ENCODE measurements at places on chromosomes 2 and 18.

GRCh38 chr18:72849671-72850070 lies 18.1 kb downstream of the NETO1 start:
- no peak for DNase-seq

GRCh38 chr2:186927867-186928191 lies 78.9 kb upstream of the ZSWIM2 start:
- DNase-seq: no peak

DNA sequence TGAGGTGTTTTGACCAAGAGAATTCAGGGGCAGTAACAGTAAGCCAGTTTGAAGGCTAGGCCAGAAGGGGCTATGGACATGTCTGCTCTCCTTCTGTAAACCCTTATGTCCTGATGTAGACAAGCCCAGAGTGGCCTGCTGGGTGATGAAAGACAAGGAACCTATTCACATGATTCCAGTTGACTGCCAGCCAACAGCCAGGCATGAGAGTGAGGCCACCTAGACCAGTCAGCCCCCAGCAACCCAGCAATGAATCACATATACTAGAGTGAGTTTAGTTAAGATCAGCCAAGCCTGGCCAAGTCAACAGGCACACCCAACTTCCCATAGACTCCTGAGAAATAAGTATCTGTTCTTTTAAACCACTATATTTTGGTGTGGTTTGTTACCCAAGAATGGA lies 1889.7 kb upstream of the CELF4 start:
- no peak for DNase-seq

GRCh38 chr2:155145758-155146229 lies 447.3 kb downstream of the KCNJ3 start:
- no peak for DNase-seq

GRCh38 chr2:41962922-41963622 lies 84.7 kb upstream of the PKDCC start:
- no peak for DNase-seq

DNA sequence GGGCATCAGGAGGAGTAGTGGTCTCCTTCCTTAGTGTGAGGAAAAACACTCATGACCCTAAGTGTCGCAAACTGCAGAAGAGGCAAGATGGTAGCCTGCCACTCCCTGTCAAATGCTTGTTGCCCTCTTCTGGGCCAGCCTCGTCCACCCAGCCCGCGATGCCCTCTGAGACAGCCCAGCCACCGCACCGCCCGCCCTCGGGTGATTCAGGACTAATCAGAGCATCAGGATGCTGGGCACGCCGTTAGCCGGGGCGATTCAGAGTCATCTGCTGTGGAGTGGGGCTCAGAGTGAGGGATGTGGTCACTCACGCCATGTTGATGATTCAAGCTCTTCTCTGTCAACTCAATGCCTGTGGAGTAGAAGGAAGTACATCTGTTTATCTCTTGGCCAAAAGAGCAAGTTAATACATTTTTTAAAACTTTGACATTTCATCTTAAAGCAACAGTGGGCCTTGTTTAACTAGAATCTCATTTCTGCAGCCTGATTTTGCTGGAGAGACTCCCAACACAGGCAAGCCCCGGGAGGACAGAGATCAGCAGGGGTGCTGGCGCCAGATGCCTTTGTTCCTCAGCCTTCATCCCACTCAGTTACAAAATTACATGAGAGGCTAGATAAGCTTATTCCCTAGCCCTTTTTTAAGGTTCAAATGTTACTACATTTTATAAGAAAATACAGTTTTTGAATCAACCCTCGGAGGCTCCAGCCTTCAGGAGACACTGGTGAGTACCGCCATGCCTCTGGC lies 79.0 kb downstream of the TMEM18 start:
- DNase-seq: no peak

GRCh38 chr2:177076636-177077179 lies 135.9 kb upstream of the HNRNPA3 start:
- DNase-seq: no peak

DNA sequence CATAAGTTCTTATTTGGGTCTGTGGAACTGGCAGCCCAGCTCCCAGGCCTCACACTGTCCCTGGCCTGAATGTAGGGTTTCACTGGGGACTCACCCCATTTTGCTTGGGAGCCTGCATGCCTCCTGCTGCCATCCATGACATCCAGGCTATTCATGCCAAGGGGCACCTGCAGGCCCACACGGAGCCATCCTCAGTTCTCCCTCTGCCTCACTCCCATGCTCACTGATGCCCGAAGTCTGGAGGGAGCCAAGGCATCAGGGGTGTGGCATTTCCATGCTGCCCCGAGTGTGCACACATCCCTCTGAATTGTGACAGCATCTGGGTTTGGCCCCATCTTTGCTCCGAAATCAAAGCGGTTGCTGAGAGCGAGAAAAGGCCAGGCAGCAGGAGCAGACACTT lies 67.4 kb upstream of the ZNF804A start:
- no peak for DNase-seq

DNA sequence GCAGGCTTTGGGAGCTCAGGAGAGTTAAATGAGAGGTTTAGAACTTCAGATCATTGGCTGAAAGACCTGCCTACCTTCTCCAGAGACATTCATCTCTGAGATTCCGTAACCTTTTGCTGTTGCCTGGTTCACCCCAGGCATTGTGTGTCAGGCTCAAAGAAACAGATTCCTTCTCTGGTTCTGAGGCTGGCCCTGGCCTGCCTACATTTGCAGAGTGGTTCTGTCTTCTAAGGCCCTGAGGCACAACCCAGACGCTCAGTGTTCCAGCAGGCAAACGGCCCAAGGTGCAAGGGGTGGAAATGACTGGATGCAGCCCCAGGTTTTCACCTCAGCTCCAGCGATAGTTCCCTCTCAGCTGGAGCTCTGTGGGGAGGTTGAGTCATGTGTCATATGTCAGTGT lies 48.3 kb downstream of the MYO3B start:
- no peak for DNase-seq

- DNase-seq: no peak
Observed at GRCh38 chr2:221439761-221440479, 132.2 kb downstream of the EPHA4 start.

DNA sequence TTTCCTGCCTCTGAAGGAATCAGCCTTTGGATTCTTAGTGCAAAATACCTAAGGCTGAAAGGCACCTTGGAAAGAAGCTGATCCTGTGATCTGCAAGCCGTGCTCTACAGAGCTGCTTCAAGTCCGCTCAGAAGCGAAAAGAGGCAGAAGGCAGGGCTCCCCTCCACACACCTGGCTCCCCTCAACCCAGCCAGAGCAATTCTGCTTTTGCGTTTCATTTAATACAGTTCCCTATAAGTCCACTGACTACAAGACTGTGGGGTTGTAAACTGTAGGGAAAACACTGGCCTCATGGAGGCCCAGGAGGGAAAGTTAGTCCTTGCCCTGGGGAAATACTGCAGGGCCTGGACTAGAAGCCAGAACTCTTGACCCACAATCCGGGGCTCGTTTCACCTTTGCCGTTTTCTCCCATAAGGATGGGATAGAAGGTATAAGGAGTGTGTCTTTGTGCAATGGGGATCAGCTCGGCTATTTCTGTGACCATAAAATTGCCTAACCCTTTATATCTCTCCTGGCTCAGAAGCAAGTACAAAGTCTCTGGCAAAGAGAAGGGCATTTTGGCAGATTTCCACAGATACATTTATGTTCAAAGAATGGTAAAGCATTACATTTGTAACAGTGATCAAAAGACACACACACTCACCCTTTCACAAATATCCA lies 95.8 kb upstream of the TEX51 start:
- DNase-seq: no peak

GRCh38 chr2:200515155-200515554 lies 5.3 kb upstream of the KCTD18 start:
- no peak for DNase-seq

DNA sequence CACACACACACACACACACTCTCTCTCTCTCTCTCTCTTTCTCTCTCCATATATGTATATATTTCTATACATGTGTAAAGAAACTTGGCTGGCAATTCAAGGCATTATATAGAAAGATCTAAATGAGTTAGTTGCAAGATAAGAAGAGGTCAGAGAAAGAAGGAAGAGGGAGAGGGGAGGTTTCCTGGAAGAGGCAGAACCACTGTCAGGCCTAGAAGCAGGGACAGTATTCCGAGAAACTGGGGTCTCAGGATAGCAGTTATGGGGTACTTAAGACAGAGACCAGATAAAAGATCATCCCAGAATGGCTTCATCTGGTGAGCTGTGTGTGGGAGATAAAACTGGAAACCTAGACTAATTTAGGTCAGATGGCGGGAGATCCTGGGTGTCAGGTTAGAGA lies 180.8 kb downstream of the CAMKMT start:
- no peak for DNase-seq

- no peak for DNase-seq
Observed at GRCh38 chr2:1791685-1792435, 47.5 kb upstream of the PXDN start.

GRCh38 chr2:56812432-56812831 lies 628.6 kb downstream of the CCDC85A start:
- DNase-seq: no peak

DNA sequence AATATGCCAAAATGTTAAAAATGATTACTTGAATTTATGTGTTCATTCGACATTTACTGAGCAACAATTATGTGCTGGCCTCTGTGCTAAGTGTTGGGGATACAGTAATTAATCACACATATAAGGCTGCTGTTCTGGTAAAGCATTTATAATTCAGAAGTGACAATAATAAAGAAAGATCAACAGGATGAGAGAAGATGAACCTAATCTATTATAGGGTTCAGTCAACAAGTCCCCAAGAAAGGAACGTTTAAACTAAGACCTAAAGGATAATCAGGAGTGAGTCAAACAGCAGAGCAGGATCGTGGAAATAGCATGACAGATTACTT lies 60.1 kb upstream of the COX7A2L start:
- DNase-seq: no peak

GRCh38 chr2:55914786-55915185 lies 8.8 kb downstream of the EFEMP1 start:
- DNase-seq: no peak

- DNase-seq: peak; percentile 41
Observed at GRCh38 chr2:30310955-30311354, 79.6 kb downstream of the LBH start.

DNA sequence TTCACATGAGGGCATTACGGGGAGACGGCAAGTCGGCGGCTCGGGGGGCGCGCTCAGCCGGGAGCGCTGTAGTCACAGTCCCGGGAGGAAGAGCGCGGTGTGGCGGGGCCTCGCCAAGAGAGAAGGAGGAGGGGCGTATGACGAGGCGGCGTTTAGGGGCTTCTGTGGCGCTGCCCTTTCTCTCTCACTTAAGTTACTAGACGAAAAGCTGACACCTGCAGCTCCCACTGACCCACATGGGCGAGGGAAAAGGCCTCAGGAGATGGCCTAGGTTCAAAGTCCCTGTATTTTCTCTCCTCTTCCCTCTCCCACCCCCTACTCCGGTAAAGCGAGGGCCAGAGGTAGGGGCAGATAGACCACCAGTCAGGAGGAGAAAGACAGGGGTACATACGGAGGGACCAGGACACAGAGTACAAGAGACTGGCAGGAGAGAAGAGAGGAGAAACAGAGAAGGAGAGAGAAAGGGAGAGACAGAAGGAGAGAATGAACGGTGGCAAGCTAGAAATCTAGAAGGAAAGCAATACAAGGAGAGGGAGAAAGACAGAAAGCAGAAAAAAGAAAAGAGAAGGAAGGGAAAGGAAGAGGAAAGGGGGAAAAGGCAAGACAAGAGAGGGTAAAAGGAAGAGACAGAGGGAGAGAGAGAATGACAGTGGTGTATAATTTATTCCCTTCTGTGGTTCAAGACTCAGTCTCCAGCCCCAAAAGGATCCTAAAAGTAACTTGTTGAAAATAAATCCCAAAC lies 3.8 kb downstream of the SIX2 start:
- peak; percentile 68 for DNase-seq

DNA sequence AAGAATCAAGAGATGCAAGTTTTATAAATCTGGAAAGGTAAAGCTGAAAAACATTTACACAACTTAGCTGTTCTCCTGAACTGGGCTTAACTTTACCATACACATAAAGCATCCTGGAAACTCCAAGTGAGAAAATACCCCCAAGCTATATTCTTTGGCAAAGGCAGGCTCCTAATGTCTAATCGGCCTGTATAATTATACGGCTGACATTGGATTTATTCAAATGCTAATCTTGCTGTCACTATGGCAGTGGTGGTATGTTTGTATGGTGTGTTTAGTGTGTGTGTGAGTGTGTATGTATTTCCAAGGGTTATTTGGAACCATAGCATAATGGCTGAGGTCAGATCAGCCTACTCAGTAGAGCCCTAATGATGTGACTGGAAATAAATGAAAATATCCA lies 1031.8 kb upstream of the ZEB2 start:
- no peak for DNase-seq

GRCh38 chr2:58895857-58896256 lies 654.7 kb upstream of the FANCL start:
- no peak for DNase-seq

GRCh38 chr2:201977651-201978050 lies 56.0 kb upstream of the FZD7 start:
- no peak for DNase-seq

GRCh38 chr2:103809415-103809814 lies 1044.5 kb upstream of the POU3F3 start:
- no peak for DNase-seq

GRCh38 chr2:161425728-161426454 lies 9.8 kb downstream of the TBR1 start:
- no peak for DNase-seq

GRCh38 chr2:8107621-8108378 lies 574.1 kb upstream of the ID2 start:
- DNase-seq: no peak

DNA sequence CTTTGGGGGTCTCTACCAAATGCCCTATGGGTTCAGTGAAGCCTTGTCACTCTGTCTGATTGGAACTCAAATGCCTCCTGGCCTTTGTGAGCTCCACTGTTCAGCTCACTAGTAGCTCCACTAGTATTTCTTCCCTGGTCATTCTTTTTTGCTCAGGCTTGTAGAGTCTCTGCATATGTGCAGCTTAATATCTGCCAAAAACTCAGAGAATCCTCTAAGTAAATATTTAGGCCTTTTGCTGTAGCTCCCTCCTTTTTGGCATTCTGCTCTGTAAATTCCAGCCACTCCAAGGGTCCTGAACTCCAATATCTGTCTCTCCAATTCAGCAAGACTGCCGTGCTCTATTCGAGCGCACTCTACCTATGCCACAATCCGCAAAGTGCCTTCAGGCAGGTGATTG lies 146.5 kb downstream of the MAIP1 start:
- DNase-seq: no peak

DNA sequence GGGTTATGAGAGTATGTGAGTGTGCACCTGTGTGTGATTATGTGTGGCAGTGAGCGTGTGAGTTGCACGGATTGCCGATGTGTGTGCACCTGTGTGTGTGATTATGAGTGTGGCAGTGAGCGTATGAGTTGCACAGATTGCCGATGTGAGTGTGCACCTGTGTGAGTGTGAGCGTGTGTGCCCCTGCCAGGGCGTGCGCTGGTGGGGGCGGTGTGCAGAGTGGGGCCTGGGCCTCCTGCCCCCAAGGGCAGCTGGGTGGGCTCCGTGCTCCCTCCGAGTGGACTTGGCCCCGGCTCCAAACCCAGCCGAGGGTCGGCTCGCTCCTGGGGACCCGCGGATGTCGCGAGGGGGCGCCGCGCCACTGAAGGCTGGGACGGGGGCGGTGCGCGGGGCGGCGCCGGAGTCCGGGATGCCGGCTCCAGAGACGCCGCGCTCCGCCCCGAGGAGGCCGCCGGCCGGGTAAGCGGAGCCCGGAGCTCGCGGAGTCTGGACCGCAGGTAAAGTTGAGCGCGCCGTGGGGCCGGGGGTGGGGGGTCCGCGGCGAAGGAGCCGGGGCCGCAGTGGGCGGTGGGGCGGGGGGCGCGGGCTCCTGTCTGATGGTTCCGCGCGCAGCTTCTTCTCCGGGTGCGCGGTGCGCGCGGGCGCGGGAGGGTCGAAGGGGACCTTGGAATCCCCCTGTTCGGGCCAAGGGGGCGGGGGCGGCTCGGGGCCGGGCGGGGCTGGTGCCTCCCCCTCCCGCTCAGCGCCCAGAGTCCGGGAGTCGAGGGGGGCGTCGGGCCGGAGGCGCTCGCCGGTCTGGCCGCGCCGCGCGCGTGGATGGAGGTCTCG lies at the start of gene KCNG2:
TSS of gene KCNG2 (plus strand) at position 421 of the 828 bp plus-strand sequence. CDS start 65,730 bp downstream, outside the sequence.
- peak; percentile 81 for DNase-seq
